ENCODE measurements at places on chromosomes 13 and 19. TPM values are rescaled to one million over a fixed set of nuclear protein-coding genes. Genes with fewer than 3 reads are reported as not detected.

The GPR4 gene
- 0.41 TPM for polyA plus RNA-seq

The RAB11B gene
- 87.6 TPM for polyA plus RNA-seq

The IGFL2 gene
- polyA plus RNA-seq, result not detected

The GAPDHS gene
- polyA plus RNA-seq, result 0.47 TPM

The IZUMO1 gene
- polyA plus RNA-seq, result 0.46 TPM

The CDX2 gene
- polyA plus RNA-seq, result not detected

The GSX1 gene
- 0.08 TPM for polyA plus RNA-seq
